ENCODE measurements at places on chromosomes 5 and 9.

DNA sequence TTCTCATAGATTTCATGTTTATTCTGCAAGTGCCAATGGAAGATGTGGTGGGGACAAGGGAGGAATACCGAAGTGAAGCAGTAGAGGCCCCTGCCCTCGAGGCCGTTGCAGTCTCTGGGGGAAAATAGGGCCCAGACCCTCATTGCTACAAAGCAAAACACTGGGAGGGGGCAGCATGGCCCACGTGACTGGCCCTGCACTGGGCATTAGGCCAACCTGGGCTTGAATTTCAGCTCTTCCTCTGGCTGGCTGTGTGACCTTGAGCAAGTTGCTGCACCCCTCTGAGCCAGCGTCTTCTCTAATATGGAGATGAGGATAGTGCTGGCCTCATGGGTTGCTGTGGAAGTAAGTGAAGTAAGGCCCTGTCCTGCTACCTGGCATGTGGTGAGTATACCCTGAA is 709 bp upstream of the SYNPO start:
- no peak for DNase-seq

- DNase-seq: no peak
These were observed 34.0 kb downstream of the NDUFAF2 start for GRCh38 chr5:60978968-60979367.

DNA sequence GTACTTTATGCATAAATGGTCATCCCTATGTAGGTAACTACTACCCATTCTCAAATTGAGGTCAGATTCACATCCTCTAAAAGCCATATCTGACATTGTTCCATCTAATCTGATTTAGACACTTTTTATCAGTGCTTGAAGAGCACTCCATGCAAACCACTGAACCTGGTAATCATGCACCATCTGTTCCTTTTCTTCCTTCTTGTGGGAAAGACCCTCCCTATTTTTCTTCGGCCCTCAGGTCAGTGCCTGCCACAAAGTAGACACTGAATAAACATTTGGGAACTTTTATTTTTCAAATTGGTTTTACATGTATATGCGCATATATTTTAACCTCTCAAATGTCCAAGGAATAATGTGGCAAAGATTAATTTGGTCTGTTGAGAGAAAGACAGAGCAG is 26.0 kb upstream of the PDE4D start:
- peak; percentile 90 for DNase-seq

GRCh38 chr9:95588724-95589588 is 72.2 kb upstream of the PTCH1 start:
- DNase-seq: no peak

- DNase-seq: no peak
These were observed 808.0 kb downstream of the TLE1 start for GRCh38 chr9:80881320-80881719.
